Activated CD8-positive, alpha-beta memory T cell treated with anti-CD3 and anti-CD28 coated beads for 36 hours (primary cell): ENCODE measurements at places on chromosomes 11 and 22. TPM values are rescaled to one million over a fixed set of nuclear protein-coding genes. Genes with fewer than 3 reads are reported as not detected.

The TPBGL gene
- 0.19 TPM for total RNA-seq

The CCDC88B gene
- total RNA-seq = 93.7 TPM

The EMID1 gene
- total RNA-seq = not detected

The PHOX2A gene
- total RNA-seq = not detected

The ARHGAP20 gene
- not detected for total RNA-seq

The GCAT gene
- total RNA-seq = 10.9 TPM

The C11orf16 gene
- not detected for total RNA-seq

The TRIM51 gene
- not detected for total RNA-seq
